Renal pelvis (tissue), 12 donors: ENCODE measurements at places on chromosomes 4 and X. TPM values are rescaled to one million over a fixed set of nuclear protein-coding genes. Genes with fewer than 3 reads are reported as not detected.

OTC gene
- polyA plus RNA-seq, result not detected

PNMA6F gene
- polyA plus RNA-seq, result 0.27 TPM

ZDHHC9 gene
- 46.4 TPM for polyA plus RNA-seq

MAGEB2 gene
- polyA plus RNA-seq, result not detected

CXCL3 gene
- not detected for polyA plus RNA-seq

S100P gene
- 12.7 TPM for polyA plus RNA-seq

XAGE2 gene
- polyA plus RNA-seq, result not detected

MED14 gene
- polyA plus RNA-seq, result 61.2 TPM

COX7B2 gene
- not detected for polyA plus RNA-seq

NEUROG2 gene
- polyA plus RNA-seq, result not detected

TECRL gene
- not detected for polyA plus RNA-seq

PLXNB3 gene
- 1.1 TPM for polyA plus RNA-seq

ZFP42 gene
- polyA plus RNA-seq, result 1.5 TPM

ERAS gene
- polyA plus RNA-seq, result 0.13 TPM

FAM120C gene
- polyA plus RNA-seq, result 8.7 TPM

MAGEC2 gene
- not detected for polyA plus RNA-seq

NEIL3 gene
- 6.1 TPM for polyA plus RNA-seq

EMD gene
- polyA plus RNA-seq, result 87.4 TPM

LGI2 gene
- polyA plus RNA-seq, result 26.1 TPM

ZCCHC13 gene
- polyA plus RNA-seq, result not detected

CYP4V2 gene
- 24.4 TPM for polyA plus RNA-seq

EOLA2 gene
- polyA plus RNA-seq, result 31.4 TPM

SLC10A4 gene
- polyA plus RNA-seq, result not detected

ASB9 gene
- 14.5 TPM for polyA plus RNA-seq

VCX3A gene
- polyA plus RNA-seq, result not detected
